NT2/D1 (cell line): ENCODE measurements at places on chromosomes 12 and 14.

DNA sequence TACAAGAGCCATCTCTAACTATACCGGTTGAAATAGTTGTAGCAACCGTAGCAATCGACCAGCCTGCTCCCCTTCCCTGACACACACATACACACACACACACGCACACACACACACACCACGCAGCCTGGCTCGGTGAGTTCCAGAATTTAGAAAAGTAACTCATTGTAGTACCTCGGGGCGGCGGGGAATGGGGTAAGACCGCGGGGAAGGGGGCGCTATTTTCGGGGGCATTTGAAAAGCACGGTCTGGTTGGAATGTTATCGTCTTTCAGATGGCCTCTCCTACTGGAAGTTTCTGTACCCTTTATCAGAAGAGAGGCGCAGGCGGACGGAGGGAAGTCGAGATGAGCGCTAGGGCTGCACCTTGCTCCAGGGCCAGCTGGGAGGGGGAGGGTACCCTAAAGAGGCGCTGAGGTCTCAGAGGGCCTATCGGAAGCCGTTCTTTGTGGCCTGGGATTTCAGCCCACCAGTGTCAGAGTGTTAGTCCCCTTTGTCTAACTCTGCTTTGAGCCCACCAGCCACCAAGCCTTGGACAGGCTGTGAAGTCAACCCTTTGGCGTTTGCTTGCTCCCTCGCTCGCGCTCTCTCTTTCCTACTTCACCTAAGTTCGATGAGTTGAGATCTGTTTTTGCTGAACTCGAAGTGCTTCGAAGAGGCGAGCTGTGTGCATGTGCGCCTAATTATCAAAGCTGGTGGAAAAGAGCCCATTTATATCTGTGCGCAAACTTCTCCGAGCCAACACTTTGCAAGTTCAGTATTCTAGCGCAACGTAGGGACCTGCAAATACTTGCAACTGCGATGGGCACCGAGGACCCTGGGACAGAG is 837 bp downstream of the COL2A1 start:
- no peak for DNase-seq

- DNase-seq = no peak
Measured at GRCh38 chr14:77641534-77642341, 25.3 kb upstream of the SPTLC2 start.

GRCh38 chr12:19856389-19856788 is 417.1 kb downstream of the AEBP2 start:
- no peak for DNase-seq

- no peak for DNase-seq
Measured at GRCh38 chr12:110688446-110689280, at the start of gene HVCN1. Gene HVCN1 (minus strand): TSS chr12:110689115. CDS start chr12:110683245, 5,870 bp downstream.

GRCh38 chr12:293199-293598 is 30.6 kb upstream of the SLC6A13 start:
- no peak for DNase-seq

- DNase-seq = no peak
Measured at GRCh38 chr14:96303981-96304380, 48.0 kb downstream of the BDKRB1 start.

GRCh38 chr12:119071638-119072231 is 90.4 kb downstream of the SRRM4 start:
- no peak for DNase-seq

- DNase-seq = peak; percentile 71
Measured at GRCh38 chr12:116539905-116540482, 19.2 kb upstream of the MAP1LC3B2 start.

GRCh38 chr12:62519043-62519442 is 52.4 kb downstream of the MON2 start:
- no peak for DNase-seq

GRCh38 chr12:52313926-52314325 is 7.3 kb downstream of the KRT83 start:
- DNase-seq = no peak

DNA sequence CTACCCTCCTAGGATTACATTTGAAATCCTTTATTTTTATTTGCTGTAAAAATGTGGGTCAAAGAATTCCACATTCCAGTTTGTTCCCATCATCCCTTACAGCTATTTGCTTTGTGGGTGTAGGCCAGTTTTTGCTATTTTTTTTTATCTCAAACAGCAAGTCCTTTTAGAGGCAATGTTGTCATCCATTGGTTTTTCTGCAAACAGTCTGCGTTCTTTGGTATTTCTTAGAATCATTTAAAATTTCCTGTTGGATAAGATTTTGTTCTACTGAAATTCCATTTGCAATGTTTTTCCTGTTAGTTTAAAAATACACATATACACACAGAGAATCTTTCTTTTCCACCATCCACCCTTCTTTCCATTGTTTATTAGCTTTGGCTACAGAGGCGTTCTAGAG is 53.3 kb upstream of the STK38L start:
- no peak for DNase-seq

GRCh38 chr12:96985515-96986362 is 78.7 kb downstream of the NEDD1 start:
- peak; percentile 18 for DNase-seq

- no peak for DNase-seq
Measured at GRCh38 chr12:108418164-108418890, 79.2 kb upstream of the CMKLR1 start.

GRCh38 chr12:131087991-131088700 is 134.4 kb downstream of the ADGRD1 start:
- no peak for DNase-seq

DNA sequence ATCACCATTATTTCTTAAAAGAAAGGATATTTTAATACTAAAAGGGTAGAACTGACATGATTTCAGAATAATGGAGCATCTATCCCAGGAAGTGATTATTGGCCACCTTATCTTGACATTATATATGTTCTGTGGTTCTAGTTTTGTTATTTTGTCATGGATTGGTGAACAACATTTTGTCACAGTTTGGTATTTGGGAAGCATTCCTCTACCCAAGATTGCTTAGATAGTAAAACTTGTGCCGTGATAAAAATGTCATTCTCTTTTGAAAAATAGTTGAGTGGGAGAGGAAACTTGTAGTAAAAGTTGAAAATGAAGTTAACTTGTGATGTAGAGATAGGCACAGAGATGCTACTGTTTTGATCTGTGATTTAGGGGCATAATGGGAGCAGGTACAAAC is 65.7 kb downstream of the TMX1 start:
- no peak for DNase-seq

DNA sequence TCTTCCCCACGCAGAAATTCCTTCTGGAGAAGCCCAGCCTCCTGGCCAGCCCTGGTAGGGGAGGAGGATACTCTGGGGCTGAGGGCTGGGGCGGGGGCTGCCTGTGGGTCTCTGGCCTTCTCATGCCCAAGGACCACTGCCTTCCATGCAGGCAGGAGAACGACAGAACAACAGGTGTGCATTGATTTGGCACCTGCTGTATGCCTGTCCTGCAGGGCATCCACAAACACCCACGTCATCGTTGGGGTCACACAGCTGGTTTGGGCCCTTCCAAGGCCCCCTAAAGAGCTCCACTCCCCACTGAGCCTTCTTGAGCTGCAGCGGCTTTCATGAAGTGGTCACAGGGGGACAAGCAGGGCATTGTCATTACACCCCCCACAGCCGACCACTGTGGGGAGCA is 60.4 kb downstream of the PHETA1 start:
- no peak for DNase-seq

GRCh38 chr14:104120281-104120741 is 18.1 kb upstream of the KIF26A start:
- DNase-seq = no peak

- DNase-seq = no peak
Measured at GRCh38 chr14:69945912-69946311, 66.7 kb downstream of the SMOC1 start.

DNA sequence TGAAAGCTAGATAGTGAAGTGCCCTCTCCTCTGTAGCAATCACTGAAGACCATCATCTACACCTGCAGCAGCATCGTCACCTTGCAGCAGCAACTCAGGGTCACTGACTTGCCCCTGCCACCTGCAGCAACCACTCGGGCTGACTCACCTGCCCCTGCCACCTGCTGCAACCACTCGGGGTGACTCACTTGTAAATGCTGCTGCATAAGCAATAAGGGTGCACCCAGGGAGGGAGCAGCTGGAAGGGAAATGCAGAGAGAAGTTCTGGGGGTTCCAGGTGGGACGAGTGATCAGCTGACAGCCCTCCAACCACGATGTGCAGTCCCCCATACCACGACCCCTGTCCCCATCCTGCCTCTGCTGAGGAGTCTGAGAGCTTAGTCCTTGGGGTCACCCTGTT is 357.1 kb upstream of the SFSWAP start:
- DNase-seq = no peak

- DNase-seq = no peak
Measured at GRCh38 chr12:67419810-67420209, 150.7 kb downstream of the CAND1 start.

DNA sequence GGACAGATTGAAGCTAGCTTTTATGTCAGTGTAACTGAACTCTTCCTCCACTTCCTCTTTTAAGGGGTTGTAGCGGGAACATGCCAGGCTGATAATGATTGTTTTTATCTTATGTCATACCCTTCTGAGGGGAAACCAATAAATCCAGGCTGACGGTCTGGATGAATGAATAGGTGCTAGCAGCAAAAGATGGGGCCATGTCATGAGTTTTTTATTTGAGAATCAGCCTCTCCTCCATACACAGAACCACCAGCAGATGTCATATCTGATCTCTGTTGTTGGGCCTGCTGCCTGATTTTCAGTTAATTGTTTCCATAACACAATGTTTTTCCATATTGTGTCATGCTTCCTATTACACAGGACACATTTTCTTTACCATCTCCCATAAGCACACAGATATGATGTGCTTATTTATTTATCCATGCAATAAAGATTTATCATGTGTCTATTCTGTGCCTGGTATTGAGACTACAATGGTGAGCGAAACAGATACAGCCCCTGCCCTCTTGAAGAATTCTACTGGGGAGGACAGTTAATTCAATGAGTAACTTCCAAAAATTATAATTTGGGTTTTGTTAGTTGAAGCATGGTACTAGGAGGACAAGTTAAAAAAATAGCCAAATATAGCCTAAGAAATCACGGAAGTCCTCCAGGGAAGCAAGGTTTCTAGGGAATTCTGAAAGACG is 33.6 kb upstream of the CRY1 start:
- no peak for DNase-seq

GRCh38 chr12:53500142-53500775 is 824 bp upstream of the TARBP2 start:
- no peak for DNase-seq

GRCh38 chr14:92632546-92633273 is 115.7 kb downstream of the LGMN start:
- no peak for DNase-seq

DNA sequence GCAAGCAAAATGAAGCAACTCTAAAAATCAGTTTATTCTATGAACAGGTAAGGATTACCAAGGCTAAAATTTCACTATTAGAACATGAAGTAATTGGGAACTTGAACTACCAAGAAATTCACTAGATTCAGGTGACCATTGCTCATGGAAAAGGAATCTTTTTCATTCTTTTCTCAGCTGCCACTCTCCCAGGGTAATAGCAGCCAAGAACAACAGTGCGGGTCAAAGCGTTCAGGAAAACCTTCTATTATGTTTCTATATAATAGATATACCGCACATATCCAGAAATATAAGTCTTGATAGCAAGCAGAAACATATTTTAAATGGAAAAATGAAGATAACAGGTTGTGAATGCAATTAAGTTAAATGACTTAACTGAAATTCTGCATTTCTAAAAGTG is 125.6 kb downstream of the NELL2 start:
- no peak for DNase-seq

DNA sequence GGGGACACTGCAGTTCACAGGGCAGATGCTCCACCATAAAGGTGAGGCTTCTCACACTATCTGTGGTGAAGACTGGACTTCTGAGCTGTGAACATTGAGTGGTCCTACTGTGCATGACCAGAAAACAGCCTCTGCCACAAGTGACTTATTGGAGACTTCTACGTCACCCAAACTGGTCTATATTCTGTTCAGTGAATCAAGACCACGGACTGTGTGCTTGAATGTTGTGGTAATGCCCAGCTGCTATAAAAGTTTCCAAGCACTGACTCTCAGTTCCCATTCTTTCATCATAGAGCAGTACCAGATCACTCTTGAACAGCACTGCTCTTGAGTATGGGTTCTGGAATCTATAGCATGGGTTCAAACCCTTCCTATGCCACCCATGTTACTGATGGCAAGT is 4.8 kb upstream of the PLEK2 start:
- DNase-seq = no peak

- DNase-seq = no peak
Measured at GRCh38 chr12:105273601-105274000, 37.6 kb upstream of the APPL2 start.

DNA sequence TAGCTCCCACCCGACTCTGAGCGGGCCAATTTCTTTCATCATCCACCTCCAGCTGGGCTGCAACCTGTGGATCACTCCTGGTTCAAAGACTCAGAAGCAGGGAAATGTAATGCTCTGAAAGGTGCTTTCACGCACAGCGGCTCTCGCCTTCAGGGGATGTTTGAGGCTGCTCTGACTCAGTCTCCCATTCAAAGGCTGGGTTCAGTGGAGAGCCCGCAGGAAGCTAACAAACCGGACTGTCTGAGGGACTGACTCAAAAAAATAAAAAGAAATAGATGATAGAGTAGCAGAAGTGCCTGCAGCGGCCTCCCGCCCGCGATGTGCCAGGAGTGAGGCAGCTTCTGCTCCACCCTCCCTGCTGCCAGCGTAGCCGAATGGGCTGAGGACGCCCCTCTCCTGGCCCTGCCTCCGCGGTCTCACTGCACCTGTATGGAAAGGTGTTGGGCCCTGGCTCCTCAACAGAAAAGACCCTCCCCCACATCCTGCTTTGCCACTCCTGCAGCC is 98.0 kb downstream of the GCH1 start:
- DNase-seq = no peak

- no peak for DNase-seq
Measured at GRCh38 chr14:71383510-71383909, 476.3 kb downstream of the PCNX1 start.

GRCh38 chr12:26803552-26803951 is 29.4 kb downstream of the ITPR2 start:
- no peak for DNase-seq

DNA sequence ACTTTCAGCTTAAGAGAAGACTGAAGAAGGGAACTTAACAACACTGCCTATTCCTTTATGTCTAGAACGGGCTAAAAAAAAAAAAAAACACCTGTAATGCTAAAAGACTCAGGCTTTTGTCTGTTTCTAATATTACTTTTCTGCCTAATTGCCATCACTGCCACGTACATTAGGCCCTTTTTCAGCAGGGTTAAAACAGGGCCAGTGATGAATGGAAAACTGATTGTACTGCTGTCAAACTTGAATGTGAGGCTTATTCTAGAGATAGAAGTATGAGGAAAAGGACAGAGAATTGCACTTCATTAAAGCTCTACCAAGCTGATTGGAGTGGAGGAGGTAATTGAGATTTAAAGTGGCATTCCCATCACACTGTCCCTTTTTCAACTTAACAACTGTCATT is 535.8 kb downstream of the PRKD1 start:
- no peak for DNase-seq

GRCh38 chr12:26723379-26724308 is 109.3 kb downstream of the ITPR2 start:
- no peak for DNase-seq

- DNase-seq = no peak
Measured at GRCh38 chr14:104105071-104105821, 19.7 kb downstream of the ASPG start.

GRCh38 chr14:43031598-43031997 is 1424.9 kb downstream of the LRFN5 start:
- DNase-seq = no peak

- DNase-seq = no peak
Measured at GRCh38 chr14:31967669-31967975, 109.5 kb upstream of the ARHGAP5 start.

GRCh38 chr12:3901116-3901515 is 27.9 kb upstream of the PARP11 start:
- no peak for DNase-seq

GRCh38 chr12:63149909-63150712 is 890 bp downstream of the AVPR1A start:
- no peak for DNase-seq

GRCh38 chr12:21526053-21526452 is at the start of gene SPX:
Gene SPX (plus strand): TSS chr12:21526296. CDS start chr12:21526473, 177 bp downstream.
- no peak for DNase-seq
